Jurkat, Clone E6-1 (cell line): ENCODE measurements at places on chromosomes 7 and 10.

- no peak for DNase-seq
These were observed 31.8 kb upstream of the TMEM273 start for GRCh38 chr10:49220031-49220430.

DNA sequence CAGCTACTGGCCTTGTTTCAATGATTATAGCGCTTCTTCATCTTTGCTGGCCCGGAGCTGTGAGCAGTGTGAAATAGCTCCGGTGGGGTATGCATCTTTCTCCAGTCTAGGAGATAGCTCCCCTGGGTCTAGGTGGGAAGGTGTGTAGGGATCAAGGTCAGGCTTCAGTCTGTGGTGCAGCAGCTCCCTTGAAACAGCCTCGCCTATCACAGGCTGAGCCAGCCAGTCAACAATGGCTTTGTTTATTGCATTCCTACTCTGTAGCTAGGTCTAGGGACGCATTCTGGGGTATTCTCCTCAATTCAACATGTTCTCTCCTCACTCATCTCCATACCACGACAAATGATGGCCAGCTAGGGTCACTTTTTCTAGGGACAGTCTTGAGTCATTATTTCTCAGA lies 646.8 kb upstream of the IGFBP3 start:
- no peak for DNase-seq

DNA sequence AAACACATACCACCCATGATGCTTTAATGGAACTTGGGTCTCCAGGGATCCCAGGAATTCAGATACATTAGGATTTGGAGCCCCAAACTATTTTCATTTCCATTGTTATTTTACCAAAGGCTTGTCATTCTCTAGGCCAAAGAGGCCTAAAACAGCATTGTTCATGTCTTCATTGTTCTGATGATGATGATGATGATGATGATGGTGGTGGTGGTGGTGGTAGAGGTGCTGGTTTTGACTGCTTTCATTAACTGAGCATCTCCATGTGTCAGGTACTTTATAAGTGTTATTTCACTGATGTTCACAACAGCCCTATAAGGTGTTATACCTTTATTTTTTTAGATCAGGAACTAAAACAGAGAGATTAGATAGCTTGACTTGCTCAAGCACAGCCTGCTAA lies 12.2 kb upstream of the RBM20 start:
- DNase-seq, result no peak

GRCh38 chr10:110797416-110797815 lies 74.3 kb upstream of the PDCD4 start:
- DNase-seq, result no peak

- no peak for DNase-seq
These were observed 28.5 kb upstream of the CROT start for GRCh38 chr7:87316846-87317552.

DNA sequence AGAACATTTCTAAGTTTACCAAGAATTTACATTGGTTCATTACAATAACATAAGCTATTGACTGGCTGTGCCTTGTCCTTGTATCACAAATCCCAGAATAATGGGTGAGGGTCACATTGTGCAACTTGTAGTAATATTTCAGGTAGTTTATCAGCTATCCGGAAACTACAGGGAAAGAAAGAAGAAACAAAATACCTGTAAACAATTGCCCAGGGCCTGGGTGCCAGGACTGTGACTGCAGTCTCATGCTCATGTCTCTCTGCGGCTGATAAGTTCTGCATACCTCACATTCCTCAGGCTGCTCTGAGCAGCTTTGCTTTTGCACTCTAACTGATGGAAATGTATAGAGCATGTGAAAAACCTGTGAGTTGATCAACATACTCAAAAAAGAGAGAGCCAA lies 131.8 kb upstream of the TRIM24 start:
- no peak for DNase-seq

DNA sequence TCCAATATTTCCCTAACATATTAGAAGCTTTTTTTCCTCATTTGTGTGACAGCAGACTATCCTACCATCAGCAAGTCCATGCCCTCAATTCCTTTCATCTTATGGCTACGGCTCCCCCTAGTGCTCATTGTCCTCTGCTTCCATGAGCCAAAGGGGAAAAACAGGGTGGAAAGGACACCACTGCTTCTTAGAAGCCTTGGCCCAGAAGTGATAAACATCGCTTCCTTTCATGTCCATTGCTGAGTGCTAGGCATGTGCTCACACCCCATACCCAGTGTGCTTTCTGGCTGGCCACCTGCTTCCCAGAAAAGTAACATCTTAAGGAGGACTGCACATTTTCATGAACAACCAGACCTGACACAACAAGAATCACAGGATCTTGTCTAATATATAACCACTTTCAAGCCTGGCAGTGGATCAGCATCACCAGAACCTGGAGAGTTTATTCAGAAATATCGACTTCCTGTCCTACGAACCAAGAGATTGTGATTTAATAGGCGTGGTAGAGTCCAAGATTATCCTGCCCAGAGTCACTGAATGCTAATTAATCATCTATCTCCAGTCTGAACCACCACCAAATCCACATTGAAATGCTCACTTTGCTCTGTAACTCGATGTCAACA lies 650.5 kb upstream of the SORCS1 start:
- DNase-seq, result peak; percentile 23

- no peak for DNase-seq
These were observed 8.6 kb downstream of the PSAP start for GRCh38 chr10:71842422-71842821.

DNA sequence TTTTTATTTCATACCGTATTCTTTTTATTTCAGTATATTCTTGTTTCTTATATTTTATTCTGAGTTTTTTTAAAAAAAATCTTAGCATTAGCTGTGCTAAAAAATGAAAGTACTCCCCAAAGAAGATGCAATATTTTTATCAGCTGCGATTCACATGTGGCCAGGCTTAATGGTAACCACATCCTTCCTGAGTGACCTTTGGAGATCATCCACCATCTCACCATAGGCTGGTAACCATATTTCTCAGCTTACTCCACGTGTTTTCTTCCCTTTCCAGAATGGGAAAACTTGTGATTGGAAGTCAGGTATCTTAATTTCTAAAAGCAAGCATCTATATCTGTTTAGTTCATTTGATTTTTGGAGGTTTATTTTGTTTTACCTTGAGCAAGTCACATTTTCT lies 18.8 kb upstream of the LIPM start:
- DNase-seq, result no peak

- DNase-seq, result no peak
These were observed 305.5 kb downstream of the ACTR3B start for GRCh38 chr7:153065051-153065450.

DNA sequence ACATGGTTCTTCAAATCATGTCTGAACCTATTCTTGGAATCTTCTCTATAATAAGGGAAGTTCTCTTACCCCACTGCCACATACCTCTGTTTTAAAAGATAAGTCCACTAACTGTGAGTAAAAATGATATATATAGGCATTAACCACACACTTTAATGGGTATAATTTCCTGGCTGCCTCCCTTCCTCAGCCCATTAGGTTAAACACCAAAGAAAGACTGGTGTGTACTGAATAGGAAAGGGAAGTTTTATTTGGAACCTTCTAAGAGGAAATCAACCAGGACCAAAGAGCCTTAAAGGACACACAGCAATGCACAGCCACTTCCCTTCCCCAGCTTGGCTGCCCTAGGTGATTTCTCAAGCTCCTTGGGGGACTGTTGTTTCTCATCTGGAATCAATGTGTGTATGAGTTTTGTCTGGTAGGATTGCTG lies 5.0 kb upstream of the WBP1L start:
- DNase-seq, result no peak

DNA sequence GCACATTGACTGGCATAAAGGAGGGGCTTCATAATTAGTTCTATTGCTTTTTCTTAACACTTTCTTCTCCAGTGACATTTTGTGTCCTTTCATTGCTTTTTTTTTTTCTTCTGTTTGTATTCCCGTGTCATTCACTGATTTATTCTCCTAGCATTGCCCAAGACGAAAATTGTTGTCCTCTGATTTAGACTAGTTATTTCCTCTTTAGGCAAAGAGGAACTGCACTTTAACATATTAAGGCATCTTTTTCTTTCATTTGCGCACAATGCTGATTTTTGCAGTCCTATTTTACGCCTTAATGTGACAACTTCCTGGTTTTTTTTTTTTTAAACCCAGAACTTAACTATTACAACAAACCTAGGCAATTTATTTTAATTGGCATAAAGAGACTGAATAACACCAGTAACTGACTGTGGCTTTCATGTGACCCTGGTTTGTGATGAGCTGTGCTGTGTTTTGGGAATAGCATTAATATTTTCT lies 39.7 kb downstream of the ARID5B start:
- no peak for DNase-seq

DNA sequence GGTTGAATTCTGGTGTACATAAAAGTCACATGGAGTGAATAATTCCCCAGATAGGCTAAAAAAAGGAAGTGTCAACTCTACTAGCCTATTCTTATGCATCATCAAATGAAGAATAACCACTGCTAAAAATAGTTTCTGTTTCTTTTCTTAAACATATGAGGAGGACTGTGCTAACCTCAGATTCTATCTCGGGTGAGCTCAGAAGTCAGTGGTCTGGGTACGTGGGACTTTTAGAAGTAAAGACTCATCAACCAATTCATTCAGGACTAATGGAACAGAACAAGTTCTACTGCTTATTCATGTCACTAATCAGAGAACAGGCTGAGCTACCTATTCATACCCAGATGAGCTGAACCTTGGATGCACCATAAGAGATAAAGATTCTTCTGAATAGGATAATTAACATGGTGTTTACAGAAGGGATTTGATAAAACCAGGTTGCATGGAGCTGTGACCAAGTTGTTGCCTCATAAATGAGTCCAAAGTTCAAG lies 9.5 kb upstream of the ASAH2 start:
- DNase-seq, result no peak

DNA sequence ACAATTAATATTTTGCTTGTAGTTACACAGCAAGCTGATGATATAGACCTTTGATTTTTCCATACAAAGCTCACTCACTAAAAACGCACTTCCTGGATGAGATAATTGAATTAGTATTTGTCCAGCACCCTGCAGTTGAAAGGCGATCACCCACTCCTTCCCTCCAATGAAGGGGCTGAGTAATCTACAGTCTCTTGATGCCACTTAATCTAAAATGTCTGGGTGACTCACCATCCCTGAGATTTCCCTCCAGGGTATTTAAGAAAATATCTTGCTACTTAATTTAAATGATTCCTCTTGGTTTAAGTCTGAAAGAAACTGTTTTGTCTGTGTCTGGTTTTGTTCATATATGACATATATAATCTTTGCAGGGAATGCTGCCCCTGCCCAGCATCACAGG lies 515.3 kb downstream of the GRID1 start:
- no peak for DNase-seq

GRCh38 chr7:151719897-151720242 lies 157.0 kb downstream of the PRKAG2 start:
- DNase-seq, result no peak

DNA sequence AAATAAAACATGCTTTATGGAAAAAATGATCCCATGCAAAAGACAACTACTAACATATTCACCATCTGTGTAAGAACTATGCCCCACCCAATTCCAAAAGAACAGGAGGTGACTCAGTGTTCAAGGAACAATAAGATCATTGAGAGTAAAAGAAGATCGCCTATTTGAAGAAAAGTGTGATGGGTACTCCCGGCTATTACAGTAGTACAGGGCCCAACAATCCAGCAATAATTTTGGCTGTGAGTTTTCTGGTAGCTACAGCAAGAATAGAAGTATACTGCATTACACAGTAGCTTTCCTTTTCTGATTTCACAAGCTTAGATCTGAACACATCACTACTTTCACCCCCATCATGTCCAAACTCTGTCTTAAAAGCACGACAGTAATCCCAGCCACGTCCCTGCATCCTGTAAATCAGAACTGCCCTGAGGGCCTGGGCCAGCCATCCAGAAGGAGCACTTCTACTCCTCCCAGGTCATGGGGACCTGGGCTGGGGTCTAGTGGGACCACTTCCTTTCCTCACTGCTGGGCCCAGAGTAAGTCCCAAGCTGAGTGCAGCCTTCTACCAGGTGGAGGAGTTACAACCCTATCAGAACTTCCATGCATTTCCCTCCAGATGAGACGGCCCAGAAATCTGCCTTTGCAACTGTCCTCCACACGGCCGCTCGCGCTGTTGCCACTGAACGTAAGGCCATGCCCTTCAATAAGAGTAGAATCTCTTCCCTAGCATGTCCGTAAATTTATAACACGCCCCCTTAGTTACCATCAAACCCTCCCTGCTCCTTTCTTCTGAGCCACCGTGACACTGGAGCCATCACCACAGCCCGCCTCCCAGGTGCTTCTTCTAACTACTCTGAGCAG lies 7.9 kb downstream of the ESYT2 start:
- DNase-seq, result peak; percentile 76

DNA sequence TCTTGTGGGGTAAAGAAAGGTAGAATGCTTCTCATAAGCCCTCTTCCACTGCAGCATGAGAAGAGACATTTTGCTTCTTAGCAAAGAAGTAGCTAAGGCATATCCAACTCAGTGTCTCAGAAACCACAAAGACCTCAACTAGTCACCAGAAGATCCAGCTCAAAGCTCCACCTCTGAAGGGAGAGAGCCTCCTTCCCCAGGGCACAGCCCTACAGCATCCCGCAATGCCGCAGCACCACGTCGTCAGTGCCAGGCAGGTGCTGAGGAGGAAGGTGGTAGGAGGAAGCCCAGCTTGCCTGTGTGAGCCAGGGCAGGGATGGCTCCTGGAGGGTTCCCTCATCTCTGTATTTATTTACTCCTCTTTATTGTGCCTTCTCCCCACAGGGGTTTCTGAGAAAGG lies 385.6 kb upstream of the NPVF start:
- DNase-seq, result no peak

DNA sequence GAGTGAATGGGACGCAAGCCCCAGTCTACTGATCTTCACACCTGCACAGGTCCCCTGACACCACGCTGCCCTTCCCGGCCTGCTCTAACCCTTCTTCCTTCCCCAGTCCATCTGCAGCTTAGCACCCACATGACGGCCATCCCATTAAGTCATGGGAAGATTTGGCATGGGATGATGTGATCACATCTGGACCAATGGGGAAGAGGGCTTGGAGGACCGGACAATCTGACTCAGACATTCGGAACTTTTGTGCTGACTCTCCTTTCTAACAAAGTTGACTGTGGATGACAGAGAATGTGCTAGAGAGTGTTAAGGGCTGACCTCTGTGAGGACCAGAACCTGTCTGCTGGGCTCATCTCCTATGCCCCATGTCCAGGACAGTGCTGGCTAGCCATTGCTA lies 15.6 kb downstream of the CXCL12 start:
- no peak for DNase-seq

DNA sequence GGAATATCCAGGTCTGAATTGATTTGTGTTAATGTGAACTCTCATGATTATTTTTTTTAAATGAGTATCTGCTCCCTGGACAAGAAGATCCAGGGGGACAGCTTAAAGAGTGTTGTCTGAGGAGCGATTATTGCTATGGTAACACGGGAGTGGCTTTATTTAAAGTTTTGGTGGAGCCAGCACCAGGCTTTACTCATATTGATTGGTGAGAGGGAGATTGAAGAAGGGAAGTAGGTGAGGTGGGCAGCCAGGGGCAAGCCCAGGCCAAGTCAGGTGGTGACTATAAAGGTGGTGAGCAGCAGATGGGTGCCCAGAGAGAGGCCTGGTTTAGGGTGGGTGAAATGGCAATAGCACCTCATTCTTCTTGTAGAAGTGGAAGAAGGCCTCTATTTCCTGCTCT lies 10.2 kb upstream of the AGR2 start:
- DNase-seq, result no peak

- DNase-seq, result no peak
These were observed 252.0 kb downstream of the SORCS3 start for GRCh38 chr10:104892879-104893617.

- DNase-seq, result no peak
These were observed 898.6 kb upstream of the POT1 start for GRCh38 chr7:125828153-125828700.

- no peak for DNase-seq
These were observed 650.9 kb downstream of the GATA3 start for GRCh38 chr10:8705415-8705814.

- no peak for DNase-seq
These were observed 29.6 kb downstream of the CCDC172 start for GRCh38 chr10:116353817-116354216.
